DMS79 (cell line): ENCODE measurements at places on chromosomes 1 and 21.

DNA sequence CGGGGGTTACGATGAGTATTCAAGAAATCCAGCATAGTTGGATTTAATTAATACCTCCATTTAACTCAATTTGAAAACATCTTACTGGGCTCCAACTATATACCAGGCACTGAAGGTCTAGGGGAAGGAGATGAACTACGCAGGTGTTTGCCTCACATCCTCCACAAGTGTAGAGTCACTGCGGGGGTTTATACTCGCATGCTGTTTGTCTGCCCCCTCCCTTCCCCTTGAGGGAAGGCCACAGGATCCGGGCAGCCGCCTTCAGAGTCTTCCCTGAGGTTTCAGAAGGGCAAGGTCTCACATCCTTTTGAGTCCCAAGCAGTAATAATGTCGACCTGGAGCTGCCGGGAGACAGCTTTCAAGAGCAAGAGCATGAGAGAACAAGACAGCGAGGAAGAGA is 142.4 kb upstream of the GALNT2 start:
- DNase-seq, result no peak

- DNase-seq, result no peak
Measured at GRCh38 chr1:56070601-56071000, 508.8 kb downstream of the PLPP3 start.

DNA sequence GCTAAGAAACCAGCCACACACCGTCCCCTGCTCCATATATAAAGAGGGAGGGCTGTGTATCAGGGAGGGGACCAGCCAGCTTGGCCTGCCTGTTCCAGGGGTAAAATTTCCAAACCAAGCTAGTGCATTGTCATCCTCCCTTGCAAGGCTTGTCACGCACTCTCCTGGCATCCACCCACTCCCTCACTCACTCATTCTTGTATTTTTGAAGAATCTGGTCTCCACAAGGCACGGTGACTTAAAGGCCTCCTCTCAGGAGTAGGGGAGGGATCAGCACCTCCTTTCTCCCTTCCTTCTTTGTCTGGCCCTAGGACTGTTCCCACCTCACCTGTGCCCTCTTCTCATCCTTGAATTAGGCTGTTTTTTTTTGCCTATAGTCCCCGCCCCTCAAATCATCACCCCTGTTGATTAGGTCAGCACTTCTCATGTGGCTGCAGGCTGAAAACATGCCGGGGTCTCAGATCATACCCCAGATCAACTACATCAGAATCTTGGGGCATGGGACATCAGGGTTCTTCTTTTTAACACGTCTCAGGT is 5.0 kb downstream of the ABCA4 start:
- DNase-seq, result no peak

- no peak for DNase-seq
Measured at GRCh38 chr1:174448974-174449373, 1.2 kb downstream of the GPR52 start.

DNA sequence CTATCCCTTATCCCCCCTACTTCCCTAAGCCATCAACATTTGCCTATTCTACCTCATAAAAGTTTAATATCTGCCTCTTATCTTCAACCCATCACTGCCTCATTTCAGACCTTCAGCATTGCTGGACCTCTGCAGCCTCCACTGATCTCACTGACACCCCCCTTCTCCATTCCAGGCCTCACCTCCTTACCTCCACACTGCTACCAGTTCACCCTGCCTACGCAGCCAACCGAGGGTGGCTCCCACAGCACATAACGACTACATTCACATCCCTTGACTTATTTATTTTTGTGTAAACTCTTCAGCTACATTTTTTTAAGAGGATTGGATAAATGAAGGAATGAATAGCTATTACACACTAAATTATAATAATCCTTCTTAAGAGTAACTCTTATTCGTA is 14.2 kb downstream of the CLCC1 start:
- DNase-seq, result no peak

- no peak for DNase-seq
Measured at GRCh38 chr1:151193856-151194255, 3.9 kb upstream of the VPS72 start.

- no peak for DNase-seq
Measured at GRCh38 chr1:101203820-101204540, 32.8 kb upstream of the S1PR1 start.
